ENCODE measurements at places on chromosomes 12 and 14.

GRCh38 chr12:96421014-96421413 is 20.8 kb upstream of the CDK17 start:
- DNase-seq, result no peak

DNA sequence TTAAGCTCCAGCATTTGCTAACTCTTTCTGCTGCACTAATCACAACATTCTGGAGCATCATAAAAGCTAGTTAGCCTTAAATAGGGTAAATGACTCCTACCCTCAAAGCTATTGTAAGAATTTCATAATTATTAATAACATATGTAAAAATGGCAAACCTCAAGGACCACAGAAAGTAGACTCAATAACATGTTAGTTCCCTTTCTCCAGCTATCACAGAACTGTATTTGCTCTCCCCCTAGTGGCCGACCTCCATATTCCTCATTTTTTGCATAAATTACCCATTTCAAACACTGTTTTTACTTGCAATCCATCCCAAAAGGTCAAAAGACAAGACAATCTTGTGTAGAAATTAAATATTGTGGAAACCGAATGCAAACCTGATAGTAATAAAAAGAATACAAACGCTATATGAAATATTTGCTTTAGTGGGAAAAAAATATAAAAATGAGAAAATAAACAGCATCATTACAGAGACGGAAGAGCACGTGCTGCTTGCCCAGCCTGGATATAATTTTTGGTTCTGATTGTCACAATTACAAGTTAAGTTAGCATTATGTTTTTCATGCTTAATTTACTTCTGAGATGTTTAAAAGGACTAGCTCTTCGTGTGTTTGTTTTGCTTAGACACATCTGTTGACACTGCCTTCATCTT is 97.9 kb downstream of the RERGL start:
- DNase-seq, result peak; percentile 71

DNA sequence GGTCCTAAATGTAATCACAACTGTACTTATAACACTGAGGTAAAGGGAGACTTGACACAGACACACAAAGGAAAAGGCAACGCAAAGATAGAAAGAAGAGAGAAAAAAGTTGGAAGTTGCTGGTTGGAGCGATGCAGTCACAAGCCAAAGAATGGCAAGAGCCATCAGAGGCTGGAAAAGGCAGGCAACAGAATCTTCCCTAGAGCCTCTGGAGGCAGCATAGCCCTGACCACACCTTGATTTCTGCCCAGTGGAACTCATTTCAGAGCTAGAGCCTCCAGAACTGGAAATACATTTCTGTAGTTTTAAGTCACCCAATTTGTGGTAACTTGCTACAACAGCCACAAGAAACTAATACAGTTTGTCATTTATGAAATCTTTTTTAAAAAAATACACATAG is 89.2 kb downstream of the PUS7L start:
- DNase-seq, result no peak

GRCh38 chr12:104122298-104122697 is 15.7 kb downstream of the NFYB start:
- no peak for DNase-seq

DNA sequence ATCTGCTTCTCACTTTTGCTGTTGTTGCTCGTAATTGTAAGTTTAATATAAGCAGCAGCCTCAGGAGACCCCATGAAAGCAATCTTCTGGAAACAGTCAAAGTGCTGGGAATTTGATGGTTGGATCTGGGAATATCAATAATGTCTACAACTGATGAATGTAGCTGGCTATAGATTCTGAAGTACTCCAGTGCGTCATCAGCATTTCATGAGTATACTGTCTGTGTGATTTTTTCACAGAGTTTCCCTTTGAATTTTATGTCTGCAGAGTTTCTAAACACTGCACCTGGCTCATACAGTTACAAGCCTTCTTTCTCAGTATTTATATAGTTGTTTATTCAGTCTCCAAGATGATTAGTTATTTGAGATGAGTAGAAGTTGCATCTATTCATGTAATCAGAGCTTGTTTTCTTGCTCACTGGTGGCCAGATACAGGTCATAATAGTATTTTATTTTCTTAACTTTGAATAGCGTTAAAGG is 222.3 kb downstream of the RAD51B start:
- DNase-seq, result no peak

DNA sequence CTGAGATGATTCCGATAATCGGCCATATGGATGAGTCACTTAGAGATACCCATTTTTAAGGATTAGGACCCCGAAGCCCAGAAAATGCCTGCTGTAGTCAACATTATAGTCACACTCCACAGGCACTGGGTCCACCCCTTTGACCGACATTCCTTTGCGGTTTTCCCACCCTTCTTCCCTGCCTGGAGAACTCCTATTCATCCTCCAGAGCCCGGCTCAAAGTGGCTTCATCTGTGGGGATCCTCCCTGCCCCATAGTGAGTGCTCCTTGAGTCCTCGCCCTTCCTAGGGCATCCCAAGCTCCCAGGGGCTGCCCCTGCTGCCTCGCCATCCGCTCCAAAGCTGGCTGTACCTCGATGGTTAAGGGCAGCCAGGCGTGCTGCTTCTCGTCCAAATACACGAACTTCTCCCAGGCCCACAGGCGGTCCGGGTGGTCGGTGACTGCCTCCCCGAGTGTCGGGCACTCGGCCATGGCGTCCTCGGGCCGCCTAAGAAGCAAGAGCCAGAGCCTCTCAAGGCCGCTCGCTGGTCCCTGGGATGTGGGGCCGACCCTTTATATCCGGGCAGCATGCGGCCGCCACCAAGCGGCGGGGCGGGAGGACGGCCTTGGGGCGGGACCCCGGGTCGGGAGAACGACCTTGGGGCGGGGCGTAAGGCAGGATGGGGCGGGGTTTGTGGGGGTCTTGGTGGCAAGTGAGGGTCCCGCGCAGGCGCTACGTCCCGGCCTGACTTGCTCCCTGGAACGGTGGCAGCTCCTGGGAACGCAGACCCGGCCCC is at the start of gene TCL1A:
Gene TCL1A (minus strand): TSS at position 530 of the 776 bp plus-strand sequence. CDS start 59 bp downstream, at position 471.
- DNase-seq, result no peak

GRCh38 chr14:69129264-69129880 is 23.5 kb downstream of the DCAF5 start:
- peak; percentile 88 for DNase-seq

GRCh38 chr12:43338848-43339526 is 213.0 kb downstream of the ADAMTS20 start:
- DNase-seq, result peak; percentile 28

DNA sequence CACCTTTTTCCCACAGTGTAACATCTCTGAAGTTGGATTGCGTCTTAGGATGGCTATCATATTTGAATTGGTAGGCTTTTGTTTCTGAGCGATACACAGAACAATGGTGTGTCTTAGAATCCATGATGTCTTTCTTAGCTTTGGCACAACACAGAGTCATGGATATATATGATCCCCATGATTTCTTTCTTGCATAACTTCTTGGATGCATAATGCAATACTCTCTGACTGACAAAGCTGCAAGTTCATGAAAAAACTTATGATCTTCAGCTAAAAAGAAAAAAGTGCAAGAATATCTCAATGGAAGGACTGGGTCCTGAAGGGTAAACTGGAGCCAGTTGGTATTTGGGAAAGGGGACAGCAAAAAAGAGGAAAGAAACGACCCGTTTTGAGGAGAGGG is 48.1 kb downstream of the VWF start:
- DNase-seq, result no peak

Measured in trophoblast cell (in vitro differentiated cells and primary cell).